ENCODE measurements at places on chromosomes 4 and X.

- DNase-seq = no peak
These were observed 534.4 kb upstream of the EPHA5 start for GRCh38 chr4:66204534-66205247.

GRCh38 chr4:26300314-26301307 lies 20.2 kb upstream of the RBPJ start:
- DNase-seq = no peak

GRCh38 chr4:83259586-83259985 lies 25.0 kb downstream of the COQ2 start:
- no peak for DNase-seq

DNA sequence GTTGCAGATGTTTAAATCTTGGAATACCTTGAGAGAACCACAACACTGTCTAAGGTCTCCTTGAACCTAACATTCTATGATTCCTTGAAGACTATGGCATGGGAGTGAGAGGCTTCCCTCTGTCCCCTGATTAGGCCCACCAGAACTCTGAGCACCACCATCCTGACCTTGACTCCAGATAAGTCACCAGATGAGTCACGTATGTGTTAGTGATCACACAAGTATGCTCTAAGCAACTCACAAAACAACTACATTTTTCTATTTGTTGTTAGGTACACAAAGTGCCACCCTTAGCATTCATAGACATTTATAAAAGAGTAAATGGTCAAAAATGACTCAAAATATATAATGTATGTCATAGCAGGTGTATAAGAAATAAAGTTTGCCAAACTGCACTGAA lies 252.9 kb upstream of the CXXC4 start:
- no peak for DNase-seq

DNA sequence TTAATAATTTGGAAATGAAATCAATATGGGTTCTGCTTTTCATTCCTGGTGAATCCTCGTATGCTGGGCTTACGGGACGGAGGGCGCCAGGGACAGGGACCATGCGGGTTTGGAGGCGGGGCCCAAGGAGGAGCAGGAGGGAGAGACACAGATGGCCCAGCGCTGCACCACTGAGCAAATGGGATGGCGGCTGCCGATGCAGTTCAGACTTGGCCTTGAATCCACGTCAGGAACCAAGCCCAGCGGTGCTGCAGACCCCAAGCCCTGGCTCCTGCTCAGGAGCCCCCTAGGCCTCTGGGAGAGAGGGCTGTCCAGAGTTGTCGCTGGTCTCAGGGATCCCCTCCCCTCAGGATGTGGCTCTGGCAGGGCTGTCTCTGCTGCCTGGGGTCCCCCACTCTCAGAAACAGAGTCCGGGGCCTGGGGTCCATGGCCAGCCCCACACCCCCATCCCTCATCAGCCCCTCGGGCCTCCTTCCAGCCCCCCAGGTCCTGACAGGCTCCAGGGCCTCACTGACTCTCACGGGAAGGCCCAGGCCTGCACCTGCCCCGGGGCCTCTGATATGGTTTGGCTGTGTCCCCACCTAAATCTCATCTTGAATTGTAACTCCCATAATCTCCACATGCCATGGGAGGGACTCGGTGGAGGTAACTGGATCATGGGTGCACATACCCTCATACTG lies 75.2 kb downstream of the FAM53A start:
- no peak for DNase-seq

DNA sequence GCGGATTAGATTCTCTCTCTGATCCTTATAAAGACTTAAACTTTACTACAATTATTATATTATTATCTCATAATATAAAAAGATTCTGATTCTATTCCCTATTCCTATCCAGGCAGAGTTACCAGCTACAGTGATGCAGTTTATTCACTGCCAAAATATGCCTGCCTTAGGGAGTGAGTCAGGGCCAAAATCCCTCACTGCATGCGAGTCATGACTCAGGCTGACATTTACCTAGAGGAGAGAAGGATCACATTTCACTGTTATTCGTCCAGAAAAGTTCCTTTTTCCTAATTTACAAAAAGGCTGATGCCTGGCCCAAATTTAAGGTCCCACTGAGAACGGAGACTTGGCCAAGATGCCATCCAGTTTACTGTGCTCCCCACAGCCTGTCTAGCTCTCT lies 168.5 kb upstream of the LDB2 start:
- no peak for DNase-seq

- no peak for DNase-seq
These were observed 83.1 kb upstream of the GYPA start for GRCh38 chr4:144223661-144224060.

DNA sequence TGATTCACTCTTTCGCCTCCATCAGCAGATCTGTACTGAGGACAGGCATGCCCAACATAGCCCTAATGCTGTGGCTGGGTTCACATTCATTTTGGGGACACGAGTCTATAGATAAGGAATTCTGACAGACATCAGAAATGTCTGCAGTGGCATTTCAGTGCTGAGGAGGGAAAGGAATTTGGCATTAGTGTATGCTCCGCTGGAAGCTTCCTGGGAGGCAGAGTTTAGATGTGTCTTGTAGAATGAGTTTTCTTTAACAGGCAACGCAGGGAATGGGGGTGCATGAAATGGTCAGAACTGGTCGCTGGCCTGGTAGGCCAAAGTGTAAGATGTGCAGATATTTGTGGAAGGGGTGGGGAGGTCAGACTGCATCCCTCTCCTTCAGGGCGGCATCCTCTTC lies 43.5 kb upstream of the ZNF518B start:
- no peak for DNase-seq

- no peak for DNase-seq
These were observed 21.4 kb downstream of the SH3RF1 start for GRCh38 chr4:169249214-169249973.

DNA sequence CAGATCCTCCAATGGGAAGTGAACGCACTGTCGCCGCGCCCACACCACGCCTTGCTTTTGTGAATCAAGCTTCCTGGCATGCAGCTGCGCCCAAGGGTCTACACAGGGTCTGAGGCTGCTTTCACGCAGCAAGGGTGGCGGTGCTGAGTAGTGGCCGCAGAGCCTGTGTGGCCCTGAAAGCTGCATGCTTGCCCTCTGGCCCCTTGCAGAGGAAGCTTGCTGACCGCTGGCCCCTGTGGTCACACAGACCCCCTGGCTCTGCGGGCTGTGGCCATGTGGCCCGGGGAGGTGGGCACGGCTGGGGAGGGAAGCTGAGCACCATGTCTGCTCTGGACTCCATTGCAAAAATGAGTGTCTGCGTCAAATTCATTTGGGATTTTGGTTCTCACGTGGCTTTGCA lies 8.8 kb downstream of the DOK7 start:
- no peak for DNase-seq

- peak; percentile 64 for DNase-seq
These were observed 26.1 kb downstream of the ARHGEF6 start for GRCh38 chrX:136754651-136755050.

DNA sequence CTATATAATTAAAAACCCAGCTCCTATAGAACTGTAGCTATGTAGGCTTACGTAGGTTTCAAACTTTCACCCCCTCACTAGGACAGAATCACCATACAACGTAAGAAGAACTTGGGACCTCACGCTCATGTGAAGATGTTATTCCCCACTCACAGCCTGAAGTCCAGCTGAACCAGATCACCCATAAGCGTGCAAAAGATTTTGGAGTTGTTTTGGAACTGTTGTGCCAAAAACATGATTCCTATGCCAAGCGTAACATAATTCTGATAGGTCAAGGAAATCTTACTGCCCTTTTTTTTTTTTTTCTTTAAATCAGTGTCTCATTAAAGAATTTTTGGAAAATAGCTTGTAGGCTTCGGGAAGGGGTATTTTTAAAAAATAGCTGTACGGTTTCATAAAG lies 57.0 kb downstream of the LCORL start:
- DNase-seq = no peak

DNA sequence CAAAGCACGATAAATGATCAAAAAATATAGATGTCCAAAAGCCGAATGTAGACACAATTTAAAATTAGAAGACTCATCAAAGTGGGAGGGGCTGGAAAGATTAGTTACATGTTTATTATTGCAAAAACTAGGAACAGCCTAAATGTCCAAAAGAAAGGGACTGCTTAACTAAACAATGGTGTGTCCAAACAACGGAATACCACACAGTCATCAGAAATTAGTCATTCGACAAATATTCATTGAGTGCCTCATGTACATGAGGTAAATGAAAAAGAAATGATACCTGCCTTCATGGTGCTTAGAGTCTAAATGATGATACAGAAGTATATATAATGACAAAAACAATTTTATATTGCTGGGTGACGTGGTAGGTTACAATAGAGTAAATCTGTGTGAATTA lies 139.7 kb downstream of the MAML3 start:
- DNase-seq = no peak

DNA sequence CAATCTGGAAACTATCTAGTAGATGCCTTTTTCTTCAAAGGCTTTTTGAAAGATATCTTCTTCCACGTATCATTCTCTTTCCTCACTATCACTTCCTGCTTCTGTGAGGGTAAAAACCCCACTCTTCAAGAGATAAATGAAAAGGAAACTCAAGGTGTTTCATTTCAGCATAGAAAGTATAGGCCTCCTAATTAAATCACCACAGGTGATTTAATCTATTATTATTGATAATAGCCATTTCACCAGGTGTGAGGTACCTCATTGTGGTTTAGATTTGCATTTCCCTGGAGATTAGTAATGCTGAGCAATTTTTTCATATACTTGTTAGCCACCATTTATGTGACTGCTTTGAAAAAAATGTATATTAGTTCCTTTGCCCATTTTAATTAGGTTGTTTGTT lies 92.0 kb upstream of the EMCN start:
- DNase-seq = no peak

DNA sequence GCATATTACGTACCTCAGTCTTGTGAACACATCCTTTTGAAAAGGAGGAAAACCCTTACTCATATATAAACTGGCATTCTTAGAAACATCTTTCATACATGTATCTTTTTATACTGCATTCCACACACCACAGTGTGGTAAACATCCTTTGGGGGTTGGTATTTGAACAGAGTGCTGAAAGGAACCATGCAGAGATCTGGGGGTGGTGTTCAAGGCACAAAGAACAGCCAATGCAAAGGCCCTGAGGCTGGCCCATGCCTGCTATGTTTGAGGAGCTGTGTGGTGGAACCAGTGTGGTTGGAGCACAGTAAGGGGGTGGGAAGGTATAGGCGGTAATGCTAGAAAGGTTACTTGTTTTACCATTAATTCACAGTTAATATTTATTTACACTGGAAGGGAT lies 2.0 kb downstream of the ELK1 start:
- no peak for DNase-seq

- no peak for DNase-seq
These were observed 1852.9 kb upstream of the PCDH10 start for GRCh38 chr4:131296192-131296591.

DNA sequence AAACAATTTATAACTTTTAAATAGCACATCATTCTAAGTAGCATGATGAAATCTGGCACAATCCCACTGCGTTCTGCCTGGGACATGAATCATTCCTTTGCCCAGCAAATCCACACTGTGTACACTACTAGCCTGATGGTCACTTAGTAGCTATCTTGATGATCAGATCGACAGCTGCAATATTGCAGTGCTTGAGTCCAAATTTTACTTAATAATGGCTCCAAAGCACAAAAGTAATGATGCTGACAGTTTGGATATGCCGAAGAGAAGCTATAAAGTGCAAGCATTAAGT lies 86.6 kb upstream of the NPNT start:
- DNase-seq = no peak

DNA sequence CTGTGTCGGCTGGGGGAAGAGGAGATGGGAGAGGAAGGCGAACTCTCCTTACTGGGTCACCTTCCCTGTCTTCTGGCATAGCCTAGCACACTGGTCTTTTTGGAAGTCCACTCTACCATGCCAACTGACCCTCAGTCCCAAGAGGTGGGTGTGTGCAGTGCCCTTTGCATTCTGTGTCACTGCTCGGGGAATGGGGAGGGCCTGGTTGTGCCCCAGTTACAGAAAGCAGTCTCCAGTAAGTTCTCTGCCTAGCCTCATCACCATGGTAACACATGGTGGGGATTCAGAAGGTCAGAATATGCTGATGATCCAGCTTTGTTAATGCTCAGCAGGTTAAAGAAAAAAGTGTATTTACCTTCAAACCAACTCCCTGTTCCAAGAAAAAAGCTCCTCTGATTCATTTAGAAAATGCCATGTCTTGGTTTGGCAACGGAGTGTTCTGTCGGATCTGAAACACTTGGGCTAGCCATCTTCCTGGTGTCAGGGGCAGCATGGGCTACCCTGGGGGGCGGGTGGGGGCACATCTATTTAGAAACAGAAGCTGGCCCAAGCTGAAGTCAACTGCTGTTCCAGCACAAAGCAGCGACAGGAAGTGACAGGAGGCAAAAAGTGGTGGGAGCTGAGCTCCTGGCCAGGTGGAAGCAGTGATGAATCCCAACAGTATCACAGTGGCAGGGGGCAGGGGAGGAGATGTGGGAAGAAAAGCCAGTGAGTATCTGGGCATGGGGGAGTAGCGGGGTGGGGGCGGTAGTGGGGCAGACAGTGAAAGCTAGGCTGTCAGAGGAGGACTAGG lies 37.0 kb downstream of the NSG1 start:
- DNase-seq = no peak

DNA sequence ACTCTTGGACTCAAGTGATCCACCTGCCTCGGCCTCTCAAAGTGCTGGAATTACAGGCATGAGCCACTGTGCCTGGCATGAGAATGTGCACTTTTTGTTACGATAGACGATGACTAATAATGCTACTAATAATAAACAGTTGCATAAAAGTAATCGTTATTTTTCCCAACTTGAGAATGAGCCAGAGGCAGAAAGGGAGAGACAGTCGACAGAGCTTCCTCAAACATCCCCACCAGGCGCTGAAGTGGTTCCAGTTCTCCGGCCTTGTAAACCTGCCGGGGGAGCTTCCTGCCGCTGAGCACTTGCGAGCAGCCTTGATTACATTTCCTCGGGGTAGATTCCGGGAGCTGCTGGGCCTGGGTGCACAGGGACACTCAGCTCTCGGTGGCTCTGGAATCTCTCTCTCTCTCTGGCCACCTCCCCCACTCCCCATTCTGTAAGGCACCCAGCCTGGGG lies 8.9 kb upstream of the HTRA3 start:
- DNase-seq = no peak

GRCh38 chr4:40261231-40262076 lies 64.6 kb downstream of the RHOH start:
- DNase-seq = no peak

DNA sequence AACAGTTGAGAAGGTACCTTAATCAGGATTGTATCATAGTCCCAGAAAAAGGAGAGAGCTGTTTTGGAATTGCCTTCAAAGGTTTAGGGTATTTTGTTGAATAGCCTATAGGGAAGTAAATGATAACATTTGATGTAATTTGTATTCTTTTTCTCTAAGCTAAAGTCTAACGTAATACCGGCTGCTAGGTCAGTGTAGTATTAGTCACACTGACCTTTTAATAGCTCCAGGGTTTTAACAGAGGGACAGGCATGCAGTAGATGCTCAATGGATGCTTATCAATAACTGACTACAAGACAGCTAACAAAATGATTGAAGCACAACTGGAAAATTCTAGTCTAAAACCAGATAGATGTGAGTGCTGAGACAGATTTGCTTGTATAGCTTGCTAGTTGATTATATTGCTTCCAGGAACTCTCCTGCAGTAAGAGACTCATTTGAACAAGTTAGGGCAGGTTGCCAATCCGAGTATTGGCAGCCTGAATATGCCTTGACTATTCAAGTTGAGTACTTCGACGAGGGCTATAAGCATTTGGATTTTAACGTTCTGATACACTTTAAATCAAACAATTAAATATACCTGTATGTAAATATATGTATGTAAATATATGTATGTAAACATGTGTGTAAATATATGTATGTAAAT lies 16.5 kb upstream of the PNPLA4 start:
- no peak for DNase-seq

- DNase-seq = no peak
These were observed 269.0 kb upstream of the PABPC4L start for GRCh38 chr4:134470544-134470943.

Data from GDM1 (cell line).